Mesothelial cell of epicardium (in vitro differentiated cells): ENCODE measurements at places on chromosomes 7 and 10. TPM values are rescaled to one million over a fixed set of nuclear protein-coding genes. Genes with fewer than 3 reads are reported as not detected.

Gene MOGAT3
- total RNA-seq: not detected in 3 replicates

Gene CYP2E1
- total RNA-seq: 2.1 to 3.5 TPM (median 2.8 TPM) in 3 replicates

Gene CPVL
- total RNA-seq: 10.7 to 11.4 TPM (median 11.1 TPM) in 3 replicates

Gene LIPJ
- total RNA-seq: 0.18 to 0.47 TPM (median 0.22 TPM) in 3 replicates

Gene DPYSL4
- 13.1 to 18.6 TPM (median 14.4 TPM) in 3 replicates for total RNA-seq

Gene GPNMB
- total RNA-seq: 2.1 to 2.7 TPM (median 2.2 TPM) in 3 replicates

Gene AMPH
- 2.0 to 2.4 TPM (median 2.3 TPM) in 3 replicates for total RNA-seq

Gene POM121
- 66.8 to 68.5 TPM (median 66.8 TPM) in 3 replicates for total RNA-seq

Gene SLC26A4
- total RNA-seq: 0.14 to 0.16 TPM in 2 of 3 replicates, not detected in the other

Gene NUTM2E
- 0.78 to 1.0 TPM (median 0.81 TPM) in 3 replicates for total RNA-seq

Gene PNLIPRP2
- not detected in 3 replicates for total RNA-seq

Gene ANKRD30A
- not detected in 3 replicates for total RNA-seq

Gene ZCWPW1
- total RNA-seq: 3.4 to 6.1 TPM (median 4.3 TPM) in 3 replicates

Gene GPR15LG
- not detected in 3 replicates for total RNA-seq

Gene HOXA9
- 10.8 to 14.5 TPM (median 13.2 TPM) in 3 replicates for total RNA-seq

Gene MSMB
- total RNA-seq: not detected in 3 replicates

Gene GRID2IP
- 1.4 to 1.5 TPM (median 1.5 TPM) in 3 replicates for total RNA-seq

Gene STEAP1B
- total RNA-seq: 0.29 to 0.58 TPM in 2 of 3 replicates, not detected in the other

Gene CRHR2
- total RNA-seq: not detected in 3 replicates

Gene ZNF727
- not detected in 3 replicates for total RNA-seq

Gene STOX1
- 2.5 to 3.0 TPM (median 2.6 TPM) in 3 replicates for total RNA-seq

Gene SAMD9L
- total RNA-seq: 1.2 to 2.1 TPM (median 1.6 TPM) in 3 replicates

Gene CYP3A4
- total RNA-seq: not detected in 3 replicates

Gene AGFG2
- 7.7 to 9.1 TPM (median 8.3 TPM) in 3 replicates for total RNA-seq

Gene AGMO
- total RNA-seq: 0.95 to 1.1 TPM (median 1.0 TPM) in 3 replicates

Gene FAM237B
- total RNA-seq: not detected in 3 replicates

Gene GDF2
- total RNA-seq: not detected in 3 replicates

Gene MYOF
- total RNA-seq: 53.3 to 58.5 TPM (median 56.0 TPM) in 3 replicates

Gene TET1
- total RNA-seq: 34.2 to 35.7 TPM (median 35.6 TPM) in 3 replicates

Gene COBL
- 0.66 to 1.2 TPM (median 0.75 TPM) in 3 replicates for total RNA-seq

Gene ADAP1
- total RNA-seq: 2.9 to 5.3 TPM (median 4.0 TPM) in 3 replicates

Gene CRPPA
- 4.0 to 4.4 TPM (median 4.1 TPM) in 3 replicates for total RNA-seq

Gene NME8
- 0.86 to 1.2 TPM (median 1.1 TPM) in 3 replicates for total RNA-seq

Gene ADD3
- total RNA-seq: 98.7 to 104 TPM (median 101 TPM) in 3 replicates

Gene BUD23
- total RNA-seq: 64.2 to 70.2 TPM (median 69.1 TPM) in 3 replicates

Gene BLNK
- 7.0 to 8.2 TPM (median 7.1 TPM) in 3 replicates for total RNA-seq

Gene MACROH2A2
- total RNA-seq: 122 to 128 TPM (median 125 TPM) in 3 replicates

Gene SAP25
- 7.9 to 13.5 TPM (median 10.6 TPM) in 3 replicates for total RNA-seq

Gene GRM3
- not detected in 3 replicates for total RNA-seq

Gene SCART1
- 4.1 to 4.7 TPM (median 4.4 TPM) in 3 replicates for total RNA-seq

Gene TCF7L2
- total RNA-seq: 76.4 to 84.0 TPM (median 78.0 TPM) in 3 replicates

Gene SPAG6
- 0.16 to 0.45 TPM (median 0.18 TPM) in 3 replicates for total RNA-seq

Gene ELN
- total RNA-seq: 32.9 to 37.4 TPM (median 33.2 TPM) in 3 replicates

Gene HOXA3
- 197 to 209 TPM (median 201 TPM) in 3 replicates for total RNA-seq

Gene TAS2R4
- 3.3 to 4.3 TPM (median 3.5 TPM) in 3 replicates for total RNA-seq

Gene SERPINE1
- 11.4 to 15.1 TPM (median 14.2 TPM) in 3 replicates for total RNA-seq

Gene PPP1R17
- total RNA-seq: not detected in 3 replicates

Gene CRTAC1
- 0.25 to 0.63 TPM (median 0.49 TPM) in 3 replicates for total RNA-seq

Gene VTI1A
- 26.7 to 34.6 TPM (median 27.8 TPM) in 3 replicates for total RNA-seq

Gene EPO
- 0.16 to 0.27 TPM in 2 of 3 replicates, not detected in the other for total RNA-seq

Gene METTL2B
- 33.9 to 40.6 TPM (median 39.9 TPM) in 3 replicates for total RNA-seq

Gene FGL2
- 0.05 TPM in 1 of 3 replicates, not detected in the others for total RNA-seq
